ENCODE measurements at places on chromosomes 2 and 18.

GRCh38 chr18:24702001-24702515, 241.6 kb downstream of the HRH4 start:
- no peak for DNase-seq

- peak; percentile 63 for DNase-seq
These were observed 99.4 kb upstream of the PID1 start for GRCh38 chr2:229370509-229370908.

- peak; percentile 77 for DNase-seq
These were observed 153.3 kb upstream of the NDUFV2 start for GRCh38 chr18:8949206-8949605.

DNA sequence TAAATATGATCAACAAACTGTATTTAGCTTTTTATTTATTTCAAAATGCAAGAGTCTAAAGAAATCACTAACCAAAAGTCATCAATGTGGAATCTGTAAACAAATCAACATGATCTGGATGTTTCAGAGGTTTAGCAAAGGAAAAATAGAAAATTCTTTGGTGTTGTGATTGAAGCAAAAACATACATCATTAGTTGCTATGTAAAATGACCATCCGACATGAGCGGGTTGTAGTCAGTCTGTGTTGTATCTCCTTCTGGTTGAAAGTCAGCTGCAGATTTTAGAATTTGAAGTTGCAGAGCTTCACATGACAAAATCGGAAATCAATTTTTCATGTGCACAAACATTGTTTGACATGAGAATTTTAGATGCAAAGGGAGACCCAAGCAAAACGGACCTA, 63.2 kb downstream of the IRS1 start:
- no peak for DNase-seq

- no peak for DNase-seq
These were observed 366.7 kb downstream of the FIGN start for GRCh38 chr2:163369111-163369510.

- DNase-seq = no peak
These were observed 3.0 kb upstream of the MBD1 start for GRCh38 chr18:50284255-50284885.

GRCh38 chr2:195307751-195308150, 349.3 kb upstream of the SLC39A10 start:
- no peak for DNase-seq

DNA sequence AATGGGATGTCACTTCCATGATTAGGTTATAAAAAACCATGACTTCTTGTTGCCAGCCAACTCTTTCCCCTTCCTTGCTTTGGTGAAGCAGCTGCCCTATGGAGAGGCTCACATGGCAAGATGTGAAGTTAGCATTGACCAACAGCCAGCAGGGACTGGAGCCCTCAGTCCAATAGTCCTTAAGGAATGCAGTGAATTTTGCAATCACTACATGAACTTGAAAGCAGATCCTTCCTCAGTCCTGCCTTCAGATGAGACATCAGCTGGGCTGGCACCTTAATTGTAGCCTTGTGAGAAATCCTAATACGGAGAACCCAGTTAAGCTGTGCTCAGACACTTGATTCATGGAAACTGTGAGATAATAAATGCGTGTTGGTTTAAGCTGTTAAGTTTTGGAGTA, 61.8 kb downstream of the ATP8B1 start:
- no peak for DNase-seq

DNA sequence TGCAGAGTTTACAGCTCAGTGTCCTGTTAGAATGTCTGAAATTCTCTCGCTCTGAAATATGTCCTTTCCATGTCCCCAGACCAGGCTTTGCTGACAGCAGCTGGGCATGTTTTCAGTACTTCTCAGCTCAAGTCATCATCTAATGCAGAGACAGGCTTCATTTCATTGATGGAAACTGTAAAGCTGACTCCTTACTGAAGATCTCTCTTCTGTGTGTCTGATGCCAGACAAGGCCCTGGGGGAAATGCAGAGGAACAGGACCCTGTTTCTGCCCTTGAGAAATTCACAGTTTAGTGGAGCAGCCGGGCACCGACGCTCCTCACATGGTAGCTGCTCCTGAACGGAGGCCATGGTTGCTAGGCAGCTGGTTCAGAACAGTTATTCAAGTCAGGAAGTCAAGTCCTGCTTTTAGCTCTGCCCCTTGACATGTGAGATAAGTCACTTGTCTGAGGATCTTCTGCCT, 24.6 kb upstream of the FZD7 start:
- no peak for DNase-seq
